ENCODE measurements at places on chromosomes 7 and 10.

DNA sequence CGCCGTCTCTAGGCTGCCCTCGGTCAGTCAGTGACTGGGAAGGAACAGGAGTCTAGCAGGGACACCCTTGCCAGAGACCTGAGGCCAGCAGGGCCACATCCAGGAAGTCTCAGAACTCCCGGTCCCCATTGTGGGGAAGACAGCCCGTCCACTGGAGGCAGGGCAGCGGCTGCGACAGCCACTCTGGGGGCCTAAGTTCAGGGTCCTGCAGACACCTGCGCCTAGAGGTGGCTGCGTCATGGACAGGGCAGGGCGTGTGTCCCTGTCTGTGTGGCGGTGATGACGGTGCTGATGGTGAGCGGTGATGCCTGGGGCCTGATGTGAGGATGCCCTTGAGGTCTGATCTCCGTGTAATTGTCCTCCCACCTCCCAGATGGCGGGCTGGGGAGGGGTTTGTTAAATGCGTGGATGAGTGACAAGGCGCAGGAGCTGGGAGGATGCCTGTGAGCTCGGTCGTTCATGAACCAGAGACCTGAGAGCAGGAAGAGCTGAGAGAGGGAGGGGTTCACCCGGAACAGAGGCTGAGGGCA, 537.9 kb upstream of the FOXK1 start:
- DNase-seq: no peak

DNA sequence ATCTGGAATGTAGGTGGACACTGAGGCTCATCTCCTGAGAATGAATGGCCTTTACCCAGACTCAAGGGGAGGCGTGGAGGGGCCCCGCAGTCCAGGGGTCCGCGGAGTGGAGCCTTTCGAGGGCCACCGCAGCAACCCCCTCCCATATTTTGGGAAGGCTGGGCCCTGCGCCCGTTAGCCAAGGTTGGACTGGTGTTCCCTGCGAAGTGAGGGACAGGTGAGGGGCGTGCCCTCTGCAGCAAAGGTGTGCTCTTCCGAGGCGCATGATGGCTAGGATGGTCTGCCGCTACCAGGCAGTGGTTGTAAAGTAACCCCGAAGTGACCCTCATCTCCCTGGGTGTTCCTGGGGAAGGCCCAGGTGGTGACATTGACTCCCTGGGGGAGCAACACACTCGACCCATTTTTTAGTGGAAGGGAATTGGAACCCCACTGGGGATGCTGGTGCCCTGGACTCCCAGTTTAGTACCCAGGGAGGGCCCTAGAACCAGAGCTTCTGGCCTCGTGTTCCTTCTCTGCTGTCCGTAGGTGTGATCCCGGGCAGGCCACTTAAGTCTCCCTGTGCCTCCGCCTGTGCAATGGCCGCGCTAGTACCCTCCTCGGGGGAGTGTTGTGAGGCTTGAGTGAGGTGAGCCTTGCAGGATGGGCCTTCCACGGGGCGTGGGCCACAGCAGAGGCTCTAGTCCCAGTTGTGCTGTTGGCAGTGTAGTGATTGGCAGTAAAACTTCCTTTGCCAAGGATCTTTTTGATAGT, 779 bp downstream of the FAM241B start:
- DNase-seq: no peak

GRCh38 chr10:127250031-127250430, 53.6 kb upstream of the INSYN2A start:
- DNase-seq: no peak

GRCh38 chr10:102311025-102311420, 65.7 kb downstream of the GBF1 start:
- no peak for DNase-seq

DNA sequence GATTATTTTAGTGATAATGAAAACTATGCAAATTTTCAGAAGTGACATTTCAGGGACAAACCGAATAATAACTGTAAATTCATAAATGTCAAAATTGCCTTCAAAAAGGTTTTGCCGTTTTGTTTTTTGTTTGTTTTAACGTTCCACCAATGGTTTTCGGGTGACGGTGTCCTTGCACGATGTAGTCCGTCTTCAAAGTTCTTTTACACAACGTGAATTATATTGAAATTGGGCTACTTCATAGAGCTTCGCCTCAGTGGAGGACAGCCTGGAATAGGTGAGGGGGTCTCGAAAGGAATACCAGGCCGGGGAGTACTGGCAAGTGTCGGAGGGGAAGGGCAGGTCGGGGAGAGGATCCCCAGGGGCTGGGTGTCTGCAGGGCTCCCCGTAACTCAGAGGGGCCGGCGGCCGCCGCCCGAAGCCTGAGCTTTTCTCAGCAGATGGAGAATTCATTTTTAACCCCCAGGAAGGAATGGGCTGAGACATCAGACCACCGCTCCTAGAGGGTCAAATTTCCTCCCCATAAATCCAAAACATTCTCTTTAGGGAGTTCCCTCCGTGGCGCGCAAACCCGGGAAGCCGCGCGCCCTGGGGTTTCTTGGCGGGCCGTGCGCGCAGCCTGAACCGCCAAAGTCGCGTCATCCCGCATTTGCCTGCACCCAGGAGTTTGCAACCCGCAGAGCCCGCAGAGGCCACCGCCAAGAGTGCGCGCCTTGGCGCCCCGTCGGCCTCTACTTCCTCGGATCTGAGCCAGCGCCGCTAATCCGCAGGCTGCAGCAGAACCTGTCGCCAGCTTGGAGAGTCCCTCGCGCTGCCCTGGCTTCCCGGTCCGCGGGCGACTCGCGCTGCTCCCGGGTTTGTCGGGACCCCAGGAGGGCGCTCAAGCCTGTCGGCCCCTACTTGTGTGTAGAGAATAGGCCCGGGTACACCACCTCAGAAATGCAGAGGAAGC, 17.3 kb upstream of the EVX1 start:
- no peak for DNase-seq

GRCh38 chr7:3757059-3757458, 456.0 kb downstream of the SDK1 start:
- no peak for DNase-seq

DNA sequence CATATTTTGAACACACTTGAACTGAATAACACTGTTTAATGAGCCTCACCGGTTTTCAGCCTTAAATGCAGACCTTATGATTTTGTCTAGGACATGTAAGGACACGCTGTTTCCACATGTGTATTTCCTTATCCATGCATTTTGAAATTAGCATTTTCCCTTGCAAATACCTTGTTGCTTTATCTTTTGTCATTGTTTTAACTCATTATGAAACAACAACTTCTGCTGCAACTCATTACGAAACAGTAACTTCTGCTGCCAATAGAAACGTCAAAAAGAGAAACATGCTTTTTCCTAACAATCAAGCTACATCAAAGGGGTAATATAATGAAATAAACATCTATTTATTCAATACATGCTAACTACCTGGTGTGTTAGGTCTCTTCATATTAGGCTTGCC, 322.0 kb downstream of the AGMO start:
- no peak for DNase-seq

DNA sequence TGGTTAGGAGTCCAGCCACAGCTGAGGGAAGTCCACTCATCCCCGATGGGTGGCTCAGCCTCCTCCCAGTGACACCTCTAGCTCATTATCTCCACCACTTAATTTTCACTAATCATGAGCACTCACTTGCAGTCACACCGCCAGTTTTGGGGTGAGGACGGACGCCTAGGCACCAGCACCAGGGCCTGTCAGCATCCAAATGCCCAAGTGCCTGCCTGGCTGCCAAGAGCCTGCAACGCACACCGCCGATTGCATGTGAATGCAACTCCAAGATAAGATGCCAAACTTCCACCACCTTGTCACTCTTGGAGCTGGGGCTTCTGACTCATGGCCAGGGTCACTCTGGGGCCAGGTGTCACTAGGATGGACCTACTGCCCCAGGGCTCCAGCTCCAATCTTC, 24.4 kb upstream of the SMARCD3 start:
- no peak for DNase-seq

- no peak for DNase-seq
Measured at GRCh38 chr10:13977861-13978532, 352.7 kb downstream of the FRMD4A start.

DNA sequence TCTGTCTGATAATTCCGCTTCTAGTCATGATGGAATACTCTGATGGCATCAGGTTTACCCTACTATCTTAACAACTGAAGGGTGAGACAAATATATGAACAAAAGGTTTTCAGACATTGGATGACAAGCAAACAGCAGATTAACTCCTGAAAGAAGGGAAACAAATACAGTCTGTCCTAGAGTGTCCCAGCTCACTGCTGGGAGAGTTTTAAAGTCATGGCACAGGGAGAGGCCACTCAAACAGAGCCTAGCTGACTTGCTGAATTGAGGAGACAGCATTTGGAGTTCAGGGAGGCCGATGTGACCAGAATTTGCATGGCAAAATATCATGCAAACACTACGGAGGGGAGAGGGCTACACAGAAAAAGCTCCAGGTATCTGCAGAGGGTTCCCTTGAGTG, 73.1 kb downstream of the MDH2 start:
- DNase-seq: no peak

GRCh38 chr10:113264333-113265131, 288.3 kb upstream of the HABP2 start:
- DNase-seq: no peak

DNA sequence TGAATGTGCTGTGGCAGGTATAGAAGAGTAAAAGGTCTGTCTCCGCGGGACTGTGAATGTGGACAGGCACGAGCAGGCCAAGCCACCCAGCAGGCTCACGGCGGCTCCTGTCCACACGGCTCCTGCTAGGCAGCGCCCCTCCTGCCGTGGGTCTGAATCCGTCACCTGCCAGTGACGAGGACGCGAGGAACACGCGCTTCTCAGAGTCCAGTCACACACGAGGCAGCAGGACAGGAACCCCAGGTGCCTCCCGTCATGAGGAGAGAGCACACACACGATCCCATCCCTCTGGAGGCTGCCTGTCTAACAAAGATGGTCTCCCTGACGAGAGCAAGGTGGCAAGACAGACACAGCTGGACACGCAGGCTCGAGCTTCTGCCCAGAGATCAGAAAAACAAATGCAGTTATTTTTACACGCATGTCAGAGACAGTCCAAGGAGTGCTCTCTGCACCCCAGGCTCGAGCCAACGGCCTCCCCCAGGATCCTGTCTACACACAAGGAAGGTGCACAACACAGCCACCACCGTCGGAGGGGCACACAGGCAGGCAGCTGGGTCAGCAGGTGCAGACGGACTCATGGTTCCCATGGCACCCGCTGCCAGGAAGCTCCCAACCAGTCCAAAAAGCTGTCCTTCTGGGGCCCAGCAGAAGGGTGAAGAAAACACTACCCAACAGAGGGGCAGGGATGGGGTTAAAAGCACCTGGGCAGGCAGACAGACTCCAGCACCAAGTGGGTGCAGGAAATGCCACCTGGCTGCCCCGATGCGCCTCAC, 103.2 kb downstream of the MAD1L1 start:
- DNase-seq: no peak

DNA sequence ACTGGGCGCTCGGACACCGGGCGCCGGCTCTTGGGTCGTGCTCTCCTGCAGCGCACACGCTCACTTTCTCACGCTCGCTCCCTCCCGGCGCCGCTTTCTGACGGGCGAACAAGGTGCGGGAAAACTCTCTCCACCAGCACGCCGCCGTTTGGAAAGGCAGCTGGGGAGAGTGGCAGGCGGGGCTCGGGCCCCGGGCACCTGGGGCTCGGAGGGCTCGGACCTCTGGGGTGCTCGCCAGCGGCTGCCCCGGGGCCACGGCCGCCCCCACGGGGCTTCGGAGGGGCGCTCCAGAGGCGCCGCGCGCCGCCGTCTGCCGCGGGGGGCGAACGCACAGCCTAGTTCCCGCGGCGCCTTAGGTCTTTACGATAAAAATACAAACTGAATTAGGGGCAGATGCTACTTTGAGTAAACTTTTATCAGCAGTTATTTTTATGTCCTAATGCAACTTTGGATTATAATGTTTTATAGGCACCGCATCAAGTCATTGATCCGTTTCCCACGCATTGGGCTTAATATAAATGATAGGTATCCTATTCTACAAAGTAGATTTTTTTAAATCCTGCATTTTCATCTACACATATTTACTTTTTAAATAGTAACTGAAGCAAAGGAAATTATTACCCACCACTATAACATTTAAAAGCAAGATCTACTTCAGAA, 535 bp upstream of the EPC1 start:
- no peak for DNase-seq

GRCh38 chr10:130820880-130821482, 490.5 kb downstream of the TCERG1L start:
- no peak for DNase-seq

- DNase-seq: no peak
Measured at GRCh38 chr10:100065084-100065660, 16.5 kb downstream of the CPN1 start.

GRCh38 chr7:78118470-78118869, 319.9 kb downstream of the PHTF2 start:
- DNase-seq: no peak

- no peak for DNase-seq
Measured at GRCh38 chr10:110429301-110429700, 68.4 kb upstream of the DUSP5 start.

DNA sequence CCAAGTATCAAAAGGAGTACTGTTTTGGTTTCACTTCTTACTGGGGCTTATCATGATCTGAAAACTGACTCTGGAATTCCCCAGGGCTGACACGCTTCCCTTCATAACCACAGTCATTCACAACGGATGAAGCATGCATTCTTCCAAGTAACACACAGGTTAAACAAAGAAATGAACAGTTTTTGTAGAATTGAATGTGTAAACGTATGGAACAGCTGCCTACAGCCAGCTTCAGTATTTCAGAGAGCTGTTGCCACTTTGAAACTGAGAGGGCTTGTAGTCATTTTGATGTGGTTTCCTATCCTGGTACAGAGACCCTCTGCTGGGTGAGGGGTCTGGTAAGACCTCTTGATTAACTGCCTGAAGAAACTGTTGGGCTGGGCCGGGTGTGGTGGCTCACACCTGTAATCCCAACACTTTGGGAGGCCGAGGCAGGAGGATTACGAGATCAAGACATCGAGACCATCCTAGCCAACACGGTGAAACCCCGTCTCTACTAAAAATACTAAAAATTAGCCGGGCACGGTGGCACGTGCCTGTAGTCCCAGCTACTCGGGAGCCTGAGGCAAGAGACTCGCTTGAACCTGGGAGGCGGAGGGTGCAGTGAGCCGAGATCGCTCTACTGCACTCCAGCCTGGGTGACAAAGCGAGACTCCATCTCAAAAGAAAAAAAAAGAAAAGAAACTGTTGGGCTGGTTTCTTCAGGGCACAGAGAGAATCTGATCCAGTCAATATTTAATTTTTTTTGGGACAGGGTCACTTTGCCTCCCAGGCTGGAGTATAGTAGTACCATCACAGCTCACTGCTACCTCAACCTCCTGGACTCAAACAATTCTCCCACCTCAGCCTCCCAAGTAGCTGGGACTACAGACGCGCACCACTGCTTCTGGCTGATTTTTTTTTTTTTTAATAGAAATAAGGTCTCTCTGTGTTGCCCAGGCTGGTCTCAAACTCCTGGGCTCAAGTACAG, 4.7 kb downstream of the NFE2L3 start:
- DNase-seq: peak; percentile 91

GRCh38 chr7:140284062-140284461, 107.3 kb upstream of the KDM7A start:
- DNase-seq: no peak

- DNase-seq: no peak
Measured at GRCh38 chr7:128211626-128212025, 29.5 kb upstream of the LEP start.

GRCh38 chr10:114272696-114273095, 33.6 kb downstream of the VWA2 start:
- no peak for DNase-seq
